ENCODE measurements at places on chromosomes 3 and 15.

GRCh38 chr3:97993526-97993925, 21.3 kb upstream of the RIOX2 start:
- DNase-seq: no peak

- no peak for DNase-seq
Observed at GRCh38 chr15:90086868-90087268, 15.4 kb downstream of the IDH2 start.

GRCh38 chr3:106086038-106086437, 217.2 kb upstream of the CBLB start:
- DNase-seq: no peak

GRCh38 chr3:153274561-153274960, 112.5 kb downstream of the RAP2B start:
- no peak for DNase-seq

DNA sequence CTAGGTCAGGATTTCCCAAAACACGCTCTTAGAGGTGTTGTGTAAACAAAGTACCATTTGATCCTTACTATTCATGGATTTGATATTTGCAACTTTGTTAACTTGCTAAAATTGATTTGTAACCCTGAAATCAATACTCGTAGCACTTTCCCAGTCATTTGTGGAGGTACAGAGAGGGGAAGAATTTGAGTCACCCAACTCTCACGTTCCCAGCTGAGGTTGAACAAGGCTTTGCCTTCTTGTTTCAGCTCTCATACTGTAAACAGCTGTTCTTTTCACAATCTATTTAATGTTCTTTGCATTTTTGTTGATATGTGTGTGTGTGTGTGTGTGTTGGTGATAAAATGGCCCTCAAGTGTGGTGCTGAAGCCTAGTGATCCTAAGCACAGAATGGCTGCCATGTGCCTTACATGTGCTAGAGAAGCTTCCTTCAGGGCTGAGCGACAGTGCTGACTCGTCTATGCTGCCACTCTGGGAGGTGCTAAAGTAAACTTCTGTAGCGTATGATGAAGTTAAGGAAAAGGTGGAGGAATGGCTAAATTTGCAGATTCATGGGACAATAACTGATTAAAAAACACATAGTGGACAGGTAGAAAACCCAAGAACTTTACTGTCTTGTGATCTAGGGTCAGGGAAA, 173.2 kb downstream of the APBA2 start:
- no peak for DNase-seq

DNA sequence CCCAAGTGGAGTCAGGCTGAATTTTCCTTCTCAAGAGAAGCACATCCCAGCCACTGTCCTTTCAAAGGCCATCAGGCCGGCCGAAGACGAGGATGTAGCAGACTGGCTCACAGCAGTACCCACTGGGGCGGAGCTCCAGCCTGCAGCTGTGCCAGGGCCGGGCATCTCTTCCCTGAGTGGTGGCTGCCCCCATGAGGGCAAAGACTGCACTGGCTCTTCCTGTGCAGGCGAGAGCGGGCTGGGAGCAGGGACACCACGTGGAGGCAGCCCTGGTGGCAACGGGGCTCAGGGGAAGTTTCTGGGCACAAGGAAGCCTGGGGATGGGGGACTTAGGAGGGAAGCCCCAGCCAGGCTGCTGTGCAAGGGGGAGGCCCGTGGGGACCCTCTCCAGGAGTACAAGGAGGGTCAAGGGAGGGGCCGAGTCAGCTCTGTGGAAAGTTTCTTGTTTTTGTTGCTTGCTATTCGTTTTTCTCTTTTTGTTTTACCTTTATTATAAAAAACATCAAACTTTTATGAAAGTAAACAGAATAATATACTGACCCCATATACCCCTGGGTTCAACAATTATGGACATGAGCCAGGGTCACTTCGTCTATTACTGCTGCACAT, 66.1 kb downstream of the RPN1 start:
- peak; percentile 24 for DNase-seq

DNA sequence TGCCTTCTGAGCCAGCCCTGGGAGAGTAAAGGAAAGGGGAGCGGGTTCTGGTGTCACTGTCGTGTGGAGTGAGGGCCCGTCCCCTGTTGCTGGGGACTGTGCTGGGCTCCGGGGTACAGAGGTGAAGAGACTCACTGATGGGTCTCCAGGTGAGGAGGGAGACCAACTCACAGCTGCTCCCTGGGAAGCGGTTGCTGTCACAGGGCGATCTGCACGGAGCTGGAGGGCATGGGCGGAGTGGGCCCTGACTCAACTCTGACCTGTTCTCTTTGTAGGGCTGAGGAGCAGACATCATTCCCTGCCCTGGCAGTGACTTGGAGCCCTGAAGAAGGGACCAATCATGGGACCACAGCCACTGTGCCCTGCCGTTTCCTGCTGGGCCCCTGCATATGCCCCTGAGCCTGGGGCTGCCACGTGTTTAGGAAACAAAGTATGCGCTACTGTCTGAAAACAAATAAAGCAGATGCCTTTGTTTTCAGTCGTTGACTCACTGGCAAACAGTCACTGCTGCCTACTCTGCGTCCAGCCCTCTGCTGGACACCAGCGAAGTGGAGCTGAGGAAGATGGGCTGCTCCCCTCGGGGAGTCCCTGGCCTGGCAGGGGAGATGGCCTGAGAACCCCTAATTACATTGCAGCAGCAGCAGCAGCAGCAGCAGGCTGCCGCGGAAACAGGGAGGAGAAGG, 22.9 kb upstream of the PLXNA1 start:
- DNase-seq: no peak

- no peak for DNase-seq
Observed at GRCh38 chr3:64563751-64564150, 124.0 kb downstream of the ADAMTS9 start.

DNA sequence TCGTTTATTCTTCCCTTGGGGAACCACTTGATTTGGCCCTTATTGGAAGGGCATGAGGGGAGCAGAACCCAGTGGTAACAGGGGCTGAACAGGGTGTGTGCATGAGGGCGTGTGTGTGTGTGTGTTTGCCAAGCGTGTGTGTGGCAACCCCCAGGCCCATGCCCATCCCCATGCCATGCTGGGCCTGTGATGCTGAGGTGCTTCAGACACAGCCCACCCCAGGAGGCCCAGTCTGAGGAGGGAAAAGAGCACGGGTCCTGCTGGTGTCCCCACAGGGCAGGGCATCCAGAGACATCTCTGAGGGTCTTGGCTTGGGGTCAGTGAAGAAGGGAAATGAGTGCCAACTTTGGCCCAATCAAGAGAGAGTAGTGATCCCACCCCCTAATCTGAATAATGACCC, 71.6 kb downstream of the RASGRF1 start:
- DNase-seq: no peak

DNA sequence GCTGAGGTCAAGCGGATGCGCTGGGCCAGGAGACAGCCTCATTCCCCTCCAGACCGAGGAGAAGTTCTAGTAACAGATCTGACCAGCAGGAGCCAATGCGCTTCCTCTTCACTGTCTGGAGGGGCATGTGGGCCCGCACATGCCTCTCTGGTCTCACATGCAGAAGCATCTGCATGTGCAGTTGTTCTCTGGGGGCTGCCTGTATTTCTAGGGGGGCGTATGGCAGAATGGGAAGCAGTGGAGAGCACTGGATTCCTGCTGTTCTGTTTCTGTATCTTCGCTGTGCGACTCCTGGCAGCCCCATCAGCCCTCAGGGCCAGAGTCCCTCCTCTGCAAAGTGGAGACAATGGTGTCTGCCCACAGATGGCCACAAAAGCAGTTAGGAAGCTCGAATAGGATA, 170.4 kb upstream of the IQSEC1 start:
- DNase-seq: no peak

- DNase-seq: no peak
Observed at GRCh38 chr3:8869613-8870012, 93.7 kb downstream of the RAD18 start.

- no peak for DNase-seq
Observed at GRCh38 chr3:100437721-100438622, 36.6 kb downstream of the LNP1 start.

DNA sequence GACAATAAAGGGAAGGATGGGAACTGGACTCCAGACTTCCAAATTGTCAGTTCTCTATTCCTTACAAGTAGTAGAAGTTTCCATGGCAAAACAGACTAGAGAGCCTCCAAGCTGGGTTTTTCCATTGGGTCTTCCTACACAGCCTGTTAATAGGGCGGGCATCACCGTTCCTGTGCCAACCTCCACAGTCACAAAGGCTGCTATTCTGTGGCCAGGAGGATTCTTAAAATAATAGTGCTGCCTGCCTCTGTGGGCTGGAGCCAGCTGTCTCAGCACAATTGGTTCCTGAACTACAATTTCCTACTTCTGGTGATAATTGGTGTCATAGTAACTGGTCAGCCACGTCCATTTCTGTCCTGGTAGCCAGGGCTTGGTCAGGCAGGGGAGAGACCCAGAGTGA, 38.6 kb downstream of the LYZL4 start:
- no peak for DNase-seq
